ENCODE measurements at places on chromosomes 16 and 17.

DNA sequence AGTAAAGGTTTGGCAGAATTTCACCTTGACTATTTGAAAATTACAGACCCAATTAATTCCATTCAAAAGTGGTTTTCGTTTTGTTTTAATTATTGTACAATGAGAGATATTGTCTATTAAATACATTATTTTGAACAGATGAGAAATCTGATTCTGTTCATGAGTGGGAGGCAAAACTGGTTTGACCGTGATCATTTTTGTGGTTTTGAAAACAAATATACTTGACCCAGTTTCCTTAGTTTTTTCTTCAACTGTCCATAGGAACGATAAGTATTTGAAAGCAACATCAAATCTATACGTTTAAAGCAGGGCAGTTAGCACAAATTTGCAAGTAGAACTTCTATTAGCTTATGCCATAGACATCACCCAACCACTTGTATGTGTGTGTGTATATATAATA lies 72.6 kb downstream of the CDK12 start:
- no peak for DNase-seq

GRCh38 chr17:75047398-75048098 lies 523 bp downstream of the KCTD2 start:
- no peak for DNase-seq

- no peak for DNase-seq
Measured at GRCh38 chr17:58319173-58320162, 9.1 kb downstream of the TSPOAP1 start.

DNA sequence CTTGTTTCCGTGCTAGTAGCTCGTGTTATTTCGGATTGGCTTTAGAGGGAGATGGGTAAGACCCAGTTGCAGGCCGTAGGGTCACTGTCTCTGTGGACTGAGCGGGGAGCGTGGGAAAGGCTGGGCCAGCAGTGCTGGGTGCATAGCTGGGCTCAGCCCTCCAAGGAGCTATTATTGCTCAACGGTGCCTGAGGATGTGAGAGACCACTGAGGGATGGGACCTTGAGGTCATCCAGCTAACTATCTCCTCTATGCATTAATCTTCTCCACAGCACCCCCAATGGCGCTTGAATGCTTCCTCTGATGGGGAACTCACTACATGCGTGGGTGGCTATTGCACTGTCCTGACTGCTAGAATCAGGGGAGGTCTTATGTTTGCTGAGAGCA lies 126.1 kb upstream of the FOXF1 start:
- DNase-seq, result no peak

DNA sequence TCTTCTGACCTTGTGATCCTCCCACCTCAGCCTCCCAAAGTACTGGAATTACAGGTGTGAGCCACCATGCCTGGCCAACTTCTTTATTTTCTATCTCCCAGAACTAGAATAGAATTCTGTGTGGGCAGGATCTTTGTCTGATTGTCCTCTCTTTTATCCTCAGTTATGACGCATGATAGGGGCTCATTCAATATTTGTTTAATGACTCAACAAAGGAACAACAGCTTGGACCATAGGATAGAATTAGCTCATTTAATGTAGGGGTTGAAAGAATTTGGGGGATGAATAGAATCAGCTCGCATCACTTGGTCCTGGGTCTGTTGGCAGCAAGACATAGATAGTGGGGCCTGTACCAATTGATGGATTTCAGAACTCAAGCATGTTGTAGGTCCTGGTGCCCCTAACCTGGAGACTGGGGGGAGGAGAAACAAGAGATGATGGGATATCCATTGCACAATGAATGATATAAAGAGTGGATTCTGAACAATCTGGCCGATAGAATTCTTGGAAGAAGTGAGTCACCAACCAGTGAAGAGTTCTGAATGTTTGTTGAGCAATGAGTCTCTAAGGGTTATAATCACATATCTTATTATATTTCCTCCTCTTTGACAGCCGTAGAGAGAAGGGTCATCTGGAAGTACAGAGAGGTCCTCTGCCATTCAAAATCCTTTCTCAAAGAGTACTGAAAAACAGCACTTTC lies 250.2 kb downstream of the HS3ST4 start:
- DNase-seq, result no peak

All from CD4-positive, alpha-beta T cell treated with Interleukin-21 for 1 hour (primary cell).